ENCODE measurements at places on chromosomes 11 and 22.

DNA sequence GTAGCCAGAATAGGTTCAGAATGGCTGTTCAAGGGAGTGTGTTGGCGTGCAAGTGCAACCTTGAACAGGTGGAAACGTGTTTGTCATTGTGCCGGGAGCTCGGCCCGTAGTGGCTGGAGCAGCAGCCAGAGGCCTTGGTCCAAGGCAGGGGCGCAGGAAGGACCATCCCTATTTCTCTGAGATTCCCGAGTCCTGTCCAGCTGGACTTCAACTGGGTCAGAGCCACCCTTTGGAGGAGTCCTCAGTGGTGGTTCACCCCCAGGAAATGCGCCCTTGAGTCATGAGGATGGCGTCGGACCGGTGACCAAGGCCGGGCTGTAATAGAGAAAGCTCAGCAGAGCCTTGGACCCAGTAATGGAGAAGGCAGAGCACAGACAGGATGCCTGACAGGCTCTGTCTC lies 1402.0 kb downstream of the BRD1 start:
- DNase-seq, result no peak

DNA sequence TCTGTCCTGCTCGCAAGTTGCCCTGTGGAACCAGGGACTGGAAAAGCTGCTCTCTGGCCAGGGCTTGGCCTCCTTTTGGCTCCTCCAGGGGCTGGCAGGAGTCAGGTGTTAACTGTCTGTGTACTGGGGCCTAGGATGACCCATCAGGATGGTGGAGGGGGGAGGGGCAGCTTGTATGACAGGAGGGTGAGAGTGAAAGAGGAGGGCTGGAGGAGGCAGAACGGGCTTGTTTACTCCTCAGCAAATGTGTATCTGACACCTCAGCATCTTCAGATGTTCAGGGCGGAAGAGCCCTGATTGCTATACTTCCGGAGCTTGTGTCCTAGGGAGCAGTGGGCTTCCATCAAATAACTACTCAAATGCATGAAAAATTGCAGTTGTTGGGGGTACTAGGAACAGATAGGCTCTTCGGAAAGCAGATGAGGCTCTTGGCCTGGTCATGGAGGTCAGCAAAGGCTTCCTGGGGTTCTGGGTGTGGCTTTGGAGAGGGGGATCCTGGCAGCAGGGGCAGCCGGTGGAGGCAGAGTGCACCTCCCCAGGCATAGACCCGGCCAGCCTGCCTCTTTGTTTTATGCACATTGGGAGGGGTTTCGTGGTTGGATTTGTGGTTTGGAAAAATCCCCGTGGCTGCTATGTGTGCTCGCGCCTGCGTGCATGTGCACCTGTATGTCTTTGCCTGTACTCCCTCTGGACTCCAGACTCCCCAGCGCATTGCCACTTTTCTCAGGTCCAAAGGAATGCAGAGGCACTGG lies 31.2 kb downstream of the CD82 start:
- DNase-seq, result peak; percentile 85

DNA sequence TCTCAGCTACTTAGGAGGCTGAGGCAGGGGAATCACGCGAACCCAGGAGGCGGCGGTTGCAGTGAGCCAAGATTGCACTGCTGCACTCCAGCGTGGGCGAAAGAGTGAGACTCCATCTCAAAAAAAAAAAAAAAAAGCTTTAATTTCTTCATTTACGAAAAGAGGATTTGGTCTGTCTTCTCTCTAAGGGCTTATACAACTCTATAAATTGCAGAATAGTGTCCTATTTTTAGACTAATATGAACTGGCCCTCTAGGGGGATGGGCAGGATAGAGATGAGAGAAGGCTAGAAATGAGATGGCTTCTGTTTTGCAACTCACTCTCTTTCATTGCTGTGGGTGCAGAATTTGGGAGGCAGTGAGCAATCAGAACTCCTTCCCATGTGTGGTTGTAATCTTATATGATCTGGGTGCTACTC lies 11.3 kb downstream of the MAML2 start:
- DNase-seq, result peak; percentile 45

DNA sequence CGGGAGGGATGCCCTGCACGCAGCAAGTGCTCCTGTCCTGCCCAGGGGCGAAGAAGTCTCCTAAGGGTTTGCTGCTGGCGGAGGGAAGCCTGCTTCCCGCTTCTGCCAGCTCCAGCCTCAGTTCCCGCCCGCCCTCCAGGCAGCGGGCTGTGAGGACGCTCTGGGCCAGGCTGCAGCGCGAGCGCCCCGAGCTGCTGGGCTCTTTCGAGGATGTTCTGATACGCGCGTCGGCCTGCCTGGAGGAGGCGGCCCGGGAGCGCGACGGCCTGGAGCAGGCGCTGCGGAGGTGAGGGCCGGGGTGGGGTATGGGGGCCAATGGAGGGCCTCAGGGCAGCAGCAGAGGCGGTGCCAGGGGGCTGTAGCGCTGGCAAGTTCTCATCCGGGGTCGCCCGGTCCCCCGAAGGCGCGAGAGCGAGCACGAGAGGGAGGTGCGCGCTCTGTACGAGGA lies 2.2 kb downstream of the CRACR2B start:
- DNase-seq, result no peak

DNA sequence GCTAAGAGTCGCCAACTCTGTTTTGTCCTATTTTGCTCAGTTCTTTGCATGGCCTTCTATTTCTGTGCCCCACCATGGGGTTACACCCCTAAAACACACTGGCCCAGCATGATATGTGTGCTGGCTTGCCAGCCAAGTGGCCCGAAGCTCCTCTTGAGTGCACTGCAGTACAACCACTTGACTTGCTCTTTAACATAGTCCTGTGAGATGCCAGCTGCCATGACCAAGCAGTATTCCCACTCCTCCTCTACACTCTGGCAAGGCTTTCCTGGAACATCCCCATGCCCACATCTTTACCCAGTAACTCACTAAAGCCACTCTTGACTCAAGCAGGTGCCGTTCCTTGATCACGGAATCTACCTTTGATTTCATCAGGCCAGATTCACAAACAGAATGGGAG lies 102.9 kb upstream of the GAL start:
- DNase-seq, result no peak

GRCh38 chr11:118659953-118660680 lies 19.3 kb downstream of the TREH start:
- no peak for DNase-seq

- peak; percentile 79 for DNase-seq
Measured at GRCh38 chr11:118202599-118203422, 22.0 kb downstream of the JAML start.

DNA sequence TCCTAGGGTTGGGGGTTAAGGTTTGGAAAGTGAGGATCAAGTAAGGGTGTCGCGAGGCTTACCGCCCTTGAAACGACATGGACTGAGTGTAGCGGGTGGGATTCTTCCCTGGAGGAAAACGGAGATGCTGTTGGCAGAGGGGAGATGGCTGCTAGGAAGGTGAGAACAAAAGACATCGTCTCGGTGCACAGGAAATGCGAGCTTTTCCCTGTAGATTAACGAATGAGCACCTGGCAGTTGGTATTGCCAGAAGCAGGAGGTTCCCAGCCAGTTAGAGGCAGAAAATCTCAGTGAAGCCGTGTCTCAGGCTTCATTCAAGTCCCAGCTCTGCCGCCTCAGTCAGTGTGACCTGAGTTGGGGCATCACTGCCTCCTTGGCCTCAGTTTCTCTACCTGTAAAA lies 1.4 kb upstream of the LHFPL7 start:
- no peak for DNase-seq

- peak; percentile 18 for DNase-seq
Measured at GRCh38 chr11:8247312-8247711, 16.4 kb downstream of the LMO1 start.

GRCh38 chr11:126840201-126840886 lies 160.2 kb downstream of the KIRREL3 start:
- no peak for DNase-seq

DNA sequence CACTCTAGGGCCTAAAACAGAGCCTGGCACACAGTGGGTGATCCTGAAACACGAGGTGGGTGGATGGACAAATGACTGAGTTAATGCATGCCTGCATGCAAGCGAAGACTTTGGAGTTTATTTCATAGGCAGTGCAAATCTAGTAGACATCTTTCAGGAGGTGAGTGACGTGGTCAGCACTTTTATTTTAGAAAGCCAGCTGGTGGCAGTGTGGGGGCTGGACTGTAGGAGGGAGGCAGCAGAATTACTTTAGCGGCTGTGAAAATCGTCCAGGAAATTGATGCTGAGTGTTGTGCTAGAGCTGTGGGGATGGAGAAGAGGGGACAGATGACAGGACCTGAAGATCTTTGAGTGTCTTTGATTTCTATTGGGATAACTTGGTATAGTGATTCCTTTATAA lies 47.1 kb downstream of the BMAL1 start:
- no peak for DNase-seq

DNA sequence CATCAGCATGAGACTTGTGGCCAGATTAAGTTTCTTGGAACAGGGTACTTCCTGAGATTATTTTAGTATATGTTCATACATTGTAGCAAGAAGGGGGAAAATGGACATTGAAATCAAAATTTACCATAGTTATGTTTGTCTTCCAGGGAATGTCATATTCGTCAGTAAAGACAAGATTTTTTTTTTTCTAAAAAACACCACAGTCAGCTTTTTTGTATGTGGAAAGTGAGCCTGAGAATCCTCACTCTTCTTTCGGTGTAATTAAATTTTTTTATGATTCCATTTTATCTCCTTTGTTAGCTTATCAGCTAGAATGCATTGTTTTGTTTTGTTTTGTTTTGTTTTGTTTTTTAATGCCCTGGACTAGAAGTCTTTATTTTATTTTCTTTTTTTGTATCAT lies 31.5 kb upstream of the LIPT2 start:
- no peak for DNase-seq

DNA sequence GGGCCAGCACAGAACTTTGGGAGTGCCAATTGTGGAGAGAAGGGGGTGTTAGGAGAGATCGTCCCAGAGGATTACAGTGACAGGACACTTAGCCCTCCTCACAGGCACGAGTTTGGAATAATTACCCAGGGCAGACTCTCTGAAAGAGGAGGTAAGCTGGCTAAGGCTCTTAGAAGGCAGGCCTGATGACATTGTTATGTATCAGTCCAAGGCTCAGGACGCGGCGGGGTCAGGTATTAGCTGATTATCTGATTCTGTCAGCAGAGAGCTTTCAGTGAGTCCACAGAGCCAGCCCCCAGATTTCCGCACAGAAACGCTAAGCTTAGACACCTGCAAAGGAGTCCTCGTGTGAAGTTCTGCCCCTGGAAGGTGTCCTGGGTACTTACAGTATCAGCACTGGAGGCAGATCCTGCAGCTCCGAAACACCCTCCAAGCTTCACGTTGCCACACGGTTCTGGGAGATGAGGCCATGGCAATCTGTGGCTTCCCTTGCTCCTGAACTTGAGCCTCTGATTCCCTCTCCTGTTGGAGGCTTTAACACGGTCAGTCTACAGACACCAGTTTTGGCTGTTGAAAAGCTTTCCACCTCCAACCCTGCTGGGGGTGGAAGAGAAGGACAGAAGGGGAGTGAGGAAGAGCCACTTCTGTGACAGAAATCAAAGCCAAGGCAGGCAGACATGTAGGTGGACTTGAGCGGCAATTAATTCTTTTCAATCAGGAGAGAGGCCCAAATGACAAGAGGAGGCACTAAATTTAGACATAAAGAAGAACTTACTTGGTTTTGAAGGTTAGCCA lies 123.6 kb upstream of the CADM1 start:
- no peak for DNase-seq

DNA sequence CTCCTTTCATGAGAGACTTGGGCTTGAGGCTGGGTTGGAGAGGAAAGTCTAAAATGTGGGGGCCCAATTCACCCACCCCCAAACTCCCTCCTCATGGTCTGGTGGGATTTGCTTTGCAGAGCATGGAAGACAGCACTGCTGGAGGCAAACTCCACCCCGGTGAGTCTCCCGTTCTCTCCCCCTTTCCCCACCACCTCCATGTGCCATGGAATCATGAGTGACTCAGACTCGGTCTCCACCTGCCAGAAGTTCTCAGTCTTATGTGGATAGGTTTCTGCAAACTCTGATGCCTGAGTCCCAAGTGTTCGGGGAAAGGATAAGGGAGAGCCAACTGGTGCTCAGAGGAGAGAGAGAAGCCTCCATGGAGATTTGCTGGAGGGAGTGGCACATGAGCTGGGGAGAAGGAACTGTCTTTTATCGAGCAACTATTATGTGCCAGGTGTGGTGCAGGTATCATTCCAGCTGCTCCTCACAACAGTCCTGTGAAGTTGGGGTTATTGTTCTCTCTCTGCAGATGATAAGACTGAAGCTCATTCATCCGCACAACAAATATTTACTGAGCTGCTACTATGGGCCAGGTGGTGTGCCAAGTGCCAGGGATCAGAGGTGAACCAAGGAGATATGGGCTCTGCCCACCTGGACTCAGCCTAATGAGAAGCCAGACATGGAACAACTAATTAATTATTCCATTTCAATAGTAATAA lies 6.6 kb downstream of the PLEKHB1 start:
- DNase-seq, result no peak
